HL-60 (cell line): ENCODE measurements at places on chromosomes 2 and 18.
A peak's percentile ranks its signal among the peaks of the same experiment; 100 is the strongest.

GRCh38 chr2:200962811-200963123 is 693 bp downstream of the ORC2 start:
- no peak for DNase-seq

- DNase-seq = no peak
Observed at GRCh38 chr2:12597610-12598009, 119.1 kb upstream of the TRIB2 start.

GRCh38 chr18:77422974-77423867 is 173.6 kb downstream of the GALR1 start:
- no peak for DNase-seq

DNA sequence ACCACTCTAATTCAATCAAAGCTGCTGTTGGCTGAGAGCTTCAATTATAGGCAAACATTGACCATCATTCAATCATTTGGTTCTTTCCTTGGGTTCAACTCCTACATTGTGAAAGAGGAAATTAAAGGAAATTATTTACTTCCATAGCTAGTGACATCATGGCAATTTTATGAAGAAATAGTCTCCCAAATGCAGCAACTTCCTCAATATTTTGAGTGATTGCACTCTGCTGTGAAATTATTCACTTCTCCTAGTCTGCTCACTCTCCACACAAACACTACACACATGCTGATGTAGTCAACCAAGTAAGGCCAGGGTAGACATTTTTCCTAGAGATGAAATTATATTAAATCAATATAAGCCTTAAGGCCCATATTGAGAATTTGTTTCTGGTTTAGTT is 86.7 kb upstream of the NCKAP5 start:
- DNase-seq = no peak

DNA sequence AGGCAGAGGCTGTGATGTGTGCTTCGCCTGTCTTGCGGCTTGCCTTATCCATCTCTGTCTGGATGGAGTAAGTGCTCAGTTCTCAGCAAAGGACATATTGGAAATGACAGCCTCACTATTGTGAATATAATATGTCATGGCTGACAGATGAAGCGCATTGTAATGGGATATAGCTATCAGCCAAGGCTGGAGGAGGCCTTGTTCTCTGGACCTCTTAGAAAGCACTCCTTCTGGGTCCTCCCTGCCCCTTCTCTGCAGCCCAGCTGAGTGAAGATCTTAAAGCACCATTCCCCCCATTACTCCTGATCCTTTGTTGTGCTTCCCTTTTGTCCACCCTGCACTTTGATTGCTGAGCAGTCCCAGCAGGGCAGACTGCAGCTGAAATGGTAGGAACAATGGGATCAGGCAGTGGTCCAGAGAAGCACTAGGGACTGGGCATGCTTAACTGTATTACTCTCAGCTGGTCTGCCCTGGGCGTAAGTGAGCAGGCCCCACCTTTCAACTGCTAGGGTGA is 265.3 kb downstream of the SETBP1 start:
- no peak for DNase-seq

- no peak for DNase-seq
Observed at GRCh38 chr18:435940-436339, 64.6 kb downstream of the COLEC12 start.

DNA sequence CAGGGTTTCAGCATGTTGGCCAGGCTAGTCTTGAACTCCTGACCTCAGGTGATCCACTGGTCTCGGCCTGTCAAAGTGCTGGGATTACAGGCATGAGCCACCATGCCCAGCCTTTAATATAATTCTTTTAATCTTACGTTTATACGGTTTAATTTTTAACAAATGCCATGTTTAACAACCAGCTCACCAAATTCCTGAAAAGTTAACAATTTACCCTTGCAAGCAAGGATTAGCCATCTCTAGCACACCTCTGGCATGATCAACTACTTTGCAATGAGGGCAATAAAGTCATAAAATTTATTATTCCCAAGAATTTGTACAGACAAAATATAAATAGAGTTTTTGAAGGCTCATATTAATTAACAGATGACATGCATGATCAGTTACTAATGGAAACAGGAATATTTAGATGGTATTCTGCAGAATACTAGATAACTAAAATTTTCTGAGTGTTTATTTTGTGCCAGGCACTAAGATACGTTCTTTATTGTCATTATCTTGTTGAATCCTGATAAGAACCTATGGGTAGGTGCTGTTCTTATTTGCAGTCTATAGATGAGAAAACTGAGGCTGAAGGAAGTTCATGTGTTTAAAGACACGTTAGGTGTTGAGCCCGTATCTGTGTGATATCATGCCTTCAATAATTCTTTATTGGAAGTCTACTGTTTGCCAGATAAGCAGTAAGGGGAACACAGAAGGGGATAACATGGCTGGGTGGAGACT is 190.1 kb downstream of the CDCA7 start:
- DNase-seq = no peak

GRCh38 chr2:42618972-42619371 is 50.5 kb downstream of the MTA3 start:
- no peak for DNase-seq

DNA sequence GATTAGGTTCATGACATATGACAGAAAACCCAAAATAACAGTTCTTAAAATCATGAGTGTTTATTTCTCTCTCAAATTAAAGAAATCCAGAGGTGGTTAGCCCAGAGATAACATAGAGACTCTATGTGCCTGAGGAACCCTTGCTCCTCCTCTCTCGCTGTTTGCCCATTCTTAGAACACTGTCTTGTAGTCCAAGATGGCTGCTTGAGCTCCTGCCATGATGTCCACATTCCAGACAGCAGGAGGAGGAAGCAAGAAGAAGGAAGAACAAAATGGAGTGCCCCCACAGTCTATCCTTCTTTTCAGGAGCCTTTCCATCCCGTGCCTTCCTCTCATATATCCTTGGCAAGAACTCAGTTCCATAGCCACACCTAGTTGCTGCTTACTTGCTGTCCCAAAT is 13.9 kb upstream of the ST8SIA5 start:
- DNase-seq = no peak

DNA sequence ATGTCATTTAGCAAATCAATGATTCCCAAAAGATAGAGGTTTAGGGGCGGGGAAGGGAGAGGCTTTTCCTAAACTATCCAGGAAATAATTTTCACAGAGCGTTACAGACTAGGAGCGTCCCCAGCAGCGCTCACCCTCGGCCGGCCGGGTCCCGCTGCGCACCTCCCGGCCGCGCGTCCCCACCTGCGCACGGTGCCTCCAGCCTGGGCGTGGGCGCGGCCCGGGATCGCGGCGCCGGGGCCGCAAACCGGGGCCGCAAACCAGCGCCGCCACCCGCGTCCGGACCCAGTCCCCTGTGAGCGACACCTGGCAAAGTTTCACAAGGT is 684 bp upstream of the ZCCHC2 start:
- no peak for DNase-seq

GRCh38 chr18:74402806-74403433 is 54.2 kb downstream of the DIPK1C start:
- DNase-seq = no peak

DNA sequence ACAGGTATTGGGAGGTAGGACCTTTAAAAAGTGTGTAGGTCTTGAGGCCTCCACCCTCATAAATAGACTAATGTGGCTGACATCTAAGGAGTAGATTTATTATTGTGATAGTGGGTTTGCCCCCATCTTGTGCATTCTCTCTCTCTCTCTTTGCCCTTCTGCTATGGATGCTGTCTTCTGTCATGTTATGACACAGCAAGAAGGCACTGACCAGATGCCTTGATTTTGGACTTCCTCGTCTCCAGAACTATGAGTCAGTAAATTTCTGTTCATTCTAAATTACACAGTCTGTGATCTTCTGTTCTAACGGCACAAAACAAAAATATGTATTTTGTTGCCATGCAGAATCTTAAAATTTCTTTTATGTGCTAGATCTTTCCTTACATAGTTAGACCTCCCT is 66.9 kb downstream of the ATAD2B start:
- no peak for DNase-seq

DNA sequence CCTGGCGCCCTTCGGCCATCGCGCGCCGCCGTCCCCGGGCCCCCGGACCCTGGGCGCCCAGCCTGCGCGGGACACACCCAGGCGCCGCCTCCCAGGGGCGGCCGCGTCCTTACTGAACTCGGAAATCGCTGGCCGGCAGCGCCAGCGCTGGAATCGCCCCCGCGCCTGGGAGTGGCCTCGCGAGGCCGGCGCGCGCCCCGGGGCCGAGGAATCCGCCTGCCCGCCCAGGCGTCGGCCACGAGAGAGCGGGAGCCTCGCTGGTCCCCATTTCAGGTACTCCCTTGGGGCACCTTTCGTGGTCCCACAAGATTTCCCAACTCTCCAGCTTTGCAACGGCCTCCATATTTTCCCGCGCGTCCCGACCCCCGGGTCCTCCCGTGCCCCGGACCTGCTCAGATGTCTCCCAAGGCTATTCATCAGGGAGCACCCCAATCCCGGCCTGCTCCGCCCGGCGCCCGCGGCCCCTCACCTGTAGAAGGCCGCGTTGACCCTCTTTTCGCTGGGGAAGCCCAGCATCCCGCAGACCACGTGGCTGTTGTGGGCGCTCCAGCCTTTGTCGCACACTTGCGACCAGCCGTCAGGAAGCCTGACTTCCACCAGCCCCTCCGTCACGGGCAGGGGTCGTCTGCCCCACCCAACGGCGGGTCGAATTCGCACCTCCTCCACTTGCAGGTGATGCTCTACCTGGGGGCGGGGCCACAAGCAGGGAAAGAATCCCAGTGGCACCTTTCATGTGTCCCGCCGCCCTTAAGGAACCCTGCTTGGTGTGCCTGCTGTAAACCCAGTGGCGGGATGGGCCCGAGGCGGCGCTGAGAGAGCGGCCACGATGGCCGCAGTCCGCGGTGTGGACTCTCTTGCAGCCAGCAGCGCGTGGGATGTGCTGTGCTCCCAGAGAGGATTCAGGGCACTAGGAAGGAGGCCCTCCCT is 4.6 kb downstream of the LOXL3 start:
- no peak for DNase-seq

DNA sequence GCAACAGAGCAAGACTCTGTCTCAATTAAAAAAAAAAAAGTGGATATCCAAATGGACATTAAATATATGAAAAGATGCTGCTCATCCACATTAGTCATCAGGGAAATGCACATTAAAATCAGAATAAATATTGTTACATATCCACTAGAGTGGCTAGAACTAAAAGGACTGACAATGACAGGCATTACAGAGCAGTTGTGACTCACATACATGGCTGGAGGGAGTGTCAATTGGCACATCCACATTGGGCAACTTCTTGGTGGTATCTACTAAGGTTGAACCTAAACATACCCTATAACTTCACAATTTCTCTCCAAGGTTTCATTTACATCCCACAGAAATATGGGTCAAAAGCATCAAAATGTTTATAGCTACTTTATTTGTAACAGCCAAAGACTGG is 14.0 kb upstream of the DNER start:
- no peak for DNase-seq

GRCh38 chr2:57218206-57218605 is 828.4 kb upstream of the VRK2 start:
- no peak for DNase-seq

DNA sequence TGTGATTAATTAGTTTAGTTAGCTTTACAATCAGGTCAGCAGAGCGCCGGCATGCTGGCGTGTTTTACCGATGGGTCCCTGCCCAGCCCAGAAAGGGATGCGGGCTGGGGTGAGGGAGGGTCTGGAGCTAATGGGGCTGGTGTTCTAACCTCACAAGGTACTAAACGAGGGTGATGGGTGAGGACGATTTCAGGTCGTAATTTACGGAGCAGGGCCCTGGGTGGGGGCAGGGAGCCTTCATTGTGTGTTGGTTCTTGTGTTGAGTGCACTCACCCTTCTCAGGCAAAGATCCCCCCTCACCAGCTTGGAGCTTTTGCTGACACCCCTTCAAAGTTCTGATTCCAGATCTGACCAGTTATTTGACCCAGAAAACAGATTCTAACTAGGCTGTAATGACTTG is 39.5 kb downstream of the PTGR3 start:
- DNase-seq = no peak

GRCh38 chr2:60608679-60609078 is 55.2 kb upstream of the BCL11A start:
- DNase-seq = no peak

DNA sequence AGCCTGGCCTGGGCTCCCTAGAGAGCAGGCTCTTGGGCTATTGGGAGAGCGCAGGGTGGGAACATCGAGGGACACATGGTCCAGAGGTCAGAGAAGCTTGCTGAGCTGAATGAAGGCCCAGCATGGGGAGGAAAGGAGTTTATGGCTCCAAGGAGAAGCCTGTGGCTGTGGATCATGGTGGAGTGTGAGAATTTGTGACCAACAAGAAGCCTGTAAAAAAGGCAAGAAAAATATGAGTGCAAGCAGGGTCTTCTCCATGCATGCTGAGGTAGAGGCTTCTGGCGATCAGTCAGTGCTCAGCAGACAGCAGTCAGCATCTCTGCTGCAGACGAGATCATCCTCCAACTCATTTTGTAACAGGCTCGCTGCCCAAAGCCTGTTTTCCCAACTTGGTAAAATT is 1.3 kb upstream of the SCYGR3 start:
- no peak for DNase-seq

DNA sequence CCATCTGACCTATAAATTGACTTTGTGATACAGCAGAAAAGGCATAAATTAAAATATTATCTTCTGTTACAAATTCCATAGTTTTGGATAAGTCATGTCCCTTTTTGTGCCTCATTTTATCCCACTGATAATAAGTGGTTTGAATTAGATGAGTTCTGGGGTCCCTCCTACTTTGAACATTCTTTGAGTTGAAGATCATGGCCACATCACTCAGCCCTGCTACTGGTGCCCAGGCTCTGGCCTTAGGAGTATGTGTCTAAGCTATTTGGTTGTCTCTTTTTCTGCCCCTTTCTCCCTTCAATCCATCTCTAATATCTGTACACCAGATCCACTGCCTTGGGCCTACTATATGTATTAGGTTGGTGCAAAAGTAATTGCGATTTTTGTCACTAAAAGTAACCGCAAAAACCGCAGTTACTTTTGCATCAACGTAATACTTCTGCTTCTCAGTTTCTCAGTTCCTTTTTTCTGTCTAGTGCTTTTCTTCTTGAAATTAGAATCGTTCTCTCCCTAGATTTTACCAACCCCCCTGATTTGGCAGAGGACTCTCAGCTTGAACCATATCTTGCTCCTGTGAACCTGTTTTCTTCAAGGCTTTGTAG is 362.5 kb upstream of the TNP1 start:
- DNase-seq = peak; percentile 83

DNA sequence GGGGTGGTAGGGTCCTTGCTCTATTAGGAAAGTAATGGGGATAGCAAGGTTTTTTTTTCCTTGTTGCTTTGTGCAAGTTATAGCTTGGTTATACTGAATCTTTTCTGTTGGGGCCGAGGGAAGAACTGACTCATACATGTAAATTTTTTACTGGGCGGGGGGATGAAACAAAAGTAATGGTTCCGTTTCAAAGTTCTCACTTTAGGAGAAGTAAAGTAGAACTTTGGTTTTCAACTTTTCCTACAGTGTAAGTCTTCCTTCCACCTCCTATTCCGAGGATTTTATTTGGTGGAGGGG is 1.1 kb downstream of the AFTPH start:
- DNase-seq = peak; percentile 53
